DMS53 (cell line): ENCODE measurements at places on chromosomes 6 and 20.

GRCh38 chr6:106339334-106340029 is 13.9 kb upstream of the ATG5 start:
- DNase-seq = peak; percentile 79

- DNase-seq = no peak
Measured at GRCh38 chr6:144248476-144249301, 36.4 kb upstream of the UTRN start.

- peak; percentile 48 for DNase-seq
Measured at GRCh38 chr6:110813338-110814101, 1.7 kb downstream of the CDK19 start.

DNA sequence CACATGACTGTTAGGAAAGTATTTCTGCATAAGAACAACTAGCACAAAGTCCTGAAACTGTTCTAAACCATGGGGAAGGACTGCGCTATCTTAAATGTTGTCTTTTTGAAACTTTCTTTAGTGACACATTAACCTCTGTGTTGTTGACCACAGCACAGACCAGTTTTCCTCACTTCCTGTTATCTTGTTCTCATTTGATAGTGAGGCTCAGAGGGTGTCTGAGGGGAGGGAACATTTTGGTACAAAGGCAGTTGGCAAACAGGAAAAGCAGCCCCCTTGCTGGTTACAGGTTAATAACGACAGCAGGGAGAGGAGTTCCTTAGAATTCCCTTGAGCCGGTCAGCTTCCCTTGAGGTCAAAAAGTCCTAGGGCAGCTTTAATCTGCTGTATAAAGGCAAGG is 143.5 kb upstream of the BMP2 start:
- no peak for DNase-seq

DNA sequence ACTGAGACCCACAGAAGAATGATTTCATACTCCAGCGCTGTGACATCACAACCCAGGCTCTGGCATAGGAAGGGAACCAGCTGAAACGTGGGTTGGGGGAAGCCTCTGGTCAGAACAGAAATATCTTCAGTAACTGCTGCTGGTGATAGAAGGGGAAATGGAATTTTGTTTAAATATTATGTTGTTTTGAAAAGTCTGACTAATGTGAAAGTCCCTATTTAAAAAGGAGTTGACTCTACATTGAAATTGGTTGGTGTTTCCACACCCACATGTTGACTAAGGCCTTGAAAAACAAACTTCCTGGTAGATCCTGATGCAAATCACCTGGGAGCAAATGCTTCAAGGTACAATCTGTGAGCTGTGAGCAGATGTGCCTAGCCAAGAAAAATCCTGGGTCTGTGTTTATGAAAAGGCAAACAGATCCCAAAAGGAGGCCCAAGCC is 24.5 kb upstream of the TCP11 start:
- peak; percentile 88 for DNase-seq

DNA sequence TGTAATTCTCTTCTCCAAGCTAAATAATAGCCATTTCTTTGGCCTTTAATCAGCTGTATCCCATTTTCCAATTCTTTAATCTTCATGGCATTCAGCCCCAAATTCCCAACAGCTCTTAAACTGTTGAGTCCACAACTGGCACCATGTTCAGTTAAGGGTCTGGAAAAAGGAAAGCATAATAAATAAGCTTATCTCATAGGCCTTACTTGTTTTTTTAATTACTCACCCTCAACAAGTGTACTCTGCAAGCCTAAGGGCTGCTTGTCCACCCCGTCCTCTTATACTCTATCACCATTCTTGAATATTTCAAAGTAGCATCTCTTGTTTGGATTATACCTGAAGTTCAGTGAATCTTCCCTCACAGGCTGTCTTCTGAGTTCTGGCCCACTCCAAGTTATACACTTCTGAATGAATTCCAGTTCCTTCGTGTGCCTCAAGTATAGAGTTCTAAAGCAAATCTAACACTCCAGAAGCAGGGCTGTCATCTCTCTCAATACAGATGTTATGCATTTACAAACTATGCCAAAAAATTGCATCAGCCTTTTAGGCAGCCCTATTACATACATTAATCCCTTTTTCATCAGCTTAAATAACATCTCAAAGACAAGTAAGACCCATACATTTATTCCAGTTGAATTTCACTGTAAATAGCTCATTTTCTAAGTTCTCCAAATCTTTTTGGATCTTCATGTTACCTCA is 98.7 kb downstream of the COL21A1 start:
- no peak for DNase-seq

DNA sequence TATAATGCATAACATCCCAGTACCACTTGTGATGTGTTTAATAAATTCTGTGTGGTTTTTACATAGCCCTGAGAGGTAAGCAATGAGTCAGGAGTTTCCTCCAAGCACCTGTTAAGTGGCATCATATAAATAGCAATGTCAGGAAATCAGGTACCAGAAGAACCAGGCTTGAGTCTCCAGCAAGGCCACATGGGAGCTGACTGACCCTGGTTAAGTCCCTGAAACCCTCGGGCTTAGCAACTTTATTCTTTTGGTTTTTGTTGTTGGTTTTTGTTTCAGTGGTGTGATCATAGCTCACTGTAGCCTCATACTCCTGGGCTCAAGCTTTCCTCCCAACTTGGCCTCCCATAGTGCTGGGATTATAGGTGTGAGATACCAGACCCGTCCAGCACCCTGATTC is 70.0 kb downstream of the PTPRT start:
- no peak for DNase-seq

DNA sequence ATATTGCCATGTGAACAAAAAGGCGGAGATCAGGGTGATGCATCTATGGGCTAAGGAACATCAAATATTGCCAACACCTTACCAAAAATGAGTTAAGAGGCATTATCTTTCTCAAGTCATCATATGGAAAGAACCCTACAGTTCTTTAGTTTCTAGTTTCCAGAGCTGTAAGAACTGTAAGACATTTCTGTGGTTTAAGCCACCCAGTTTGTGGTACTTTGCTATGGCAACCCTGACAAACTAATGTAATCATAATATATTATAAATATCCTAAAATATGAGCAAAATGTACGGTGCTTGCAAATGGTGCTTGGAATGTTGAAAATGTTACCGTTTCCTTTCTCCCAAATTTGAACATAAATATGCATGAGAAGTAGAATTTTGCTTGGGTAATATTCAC is 349.6 kb downstream of the PHF3 start:
- DNase-seq = no peak

DNA sequence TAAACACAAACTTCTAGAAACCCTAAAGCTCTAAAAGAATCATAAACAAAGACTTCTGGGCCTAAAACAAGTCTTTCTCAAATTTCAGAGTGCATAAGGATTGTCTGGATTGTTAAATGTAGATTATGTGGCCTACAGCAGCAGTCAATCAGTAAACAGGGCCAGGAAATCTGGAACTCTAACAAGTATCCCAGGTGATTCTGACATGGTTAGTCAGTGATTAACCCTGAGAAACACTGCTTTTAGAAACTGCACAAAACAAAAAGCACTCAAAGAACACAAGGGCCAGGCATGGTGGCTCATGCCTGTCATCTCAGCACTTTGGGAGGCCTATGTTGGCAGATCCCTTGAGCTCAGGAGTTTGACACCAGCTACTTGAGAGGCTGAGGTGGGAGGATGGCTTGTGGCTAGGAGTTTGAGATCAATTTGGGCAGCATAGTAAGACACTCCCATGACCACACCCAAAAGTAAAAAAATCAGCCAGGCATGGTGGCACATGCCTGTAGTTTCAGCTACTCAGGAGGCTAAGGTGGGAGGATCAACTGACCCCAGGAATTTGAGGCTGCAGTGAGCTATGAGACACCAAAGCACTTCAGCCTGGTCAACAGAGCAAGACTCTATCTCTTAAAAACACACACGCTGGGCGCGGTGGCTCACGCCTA is 5.9 kb downstream of the MED20 start:
- DNase-seq = no peak

DNA sequence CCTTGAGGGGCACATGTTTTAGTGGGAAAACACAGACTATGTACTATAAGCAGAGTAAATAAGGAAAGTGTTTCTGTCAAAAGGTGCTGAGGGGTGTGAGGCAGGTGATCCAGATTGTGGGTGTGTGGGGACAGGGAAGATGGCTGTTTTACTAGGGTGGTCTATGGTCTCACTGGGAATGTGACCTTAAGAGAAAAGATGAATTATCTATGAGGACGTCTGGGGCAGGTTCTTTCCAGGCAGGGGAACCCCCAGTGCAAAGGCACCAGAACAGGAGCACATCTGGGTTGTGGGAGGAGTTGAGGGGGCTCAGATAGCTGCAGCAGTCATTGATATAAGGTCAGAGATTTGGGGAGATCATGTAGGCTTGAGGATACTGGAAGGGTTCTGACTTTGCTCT is 18.2 kb upstream of the POLR1H start:
- no peak for DNase-seq

- DNase-seq = no peak
Measured at GRCh38 chr6:69812746-69813427, 16.1 kb upstream of the LMBRD1 start.

DNA sequence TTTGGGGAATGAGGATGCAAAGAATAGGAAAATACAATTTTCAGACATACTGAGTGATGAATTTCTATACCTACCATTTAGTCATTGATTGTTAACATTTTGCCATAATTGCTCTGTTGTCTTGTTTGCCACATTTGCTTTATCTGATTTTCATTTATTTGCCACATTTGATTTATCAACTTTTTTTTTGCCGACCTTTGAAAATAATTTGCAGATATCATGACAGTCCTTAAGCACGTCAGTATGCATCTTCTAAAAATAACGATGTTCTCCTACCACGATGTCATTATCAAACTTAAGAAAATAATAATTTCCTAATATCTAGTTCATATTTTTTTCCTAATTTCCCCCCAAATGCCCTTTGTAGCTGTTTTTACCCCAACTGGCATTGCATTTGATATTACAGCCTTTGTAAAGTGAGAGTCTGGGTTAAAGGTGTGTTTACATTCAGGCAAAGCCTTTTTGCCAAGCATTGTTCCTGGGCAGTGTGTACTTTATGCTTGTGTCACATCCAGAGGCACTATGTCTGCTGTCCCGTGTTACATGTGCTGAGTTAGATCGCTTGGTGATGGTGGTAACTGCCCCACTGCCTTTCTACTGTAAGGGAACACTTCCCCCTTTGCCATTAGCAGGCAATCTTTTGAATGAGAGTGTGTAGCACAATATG is 26.4 kb downstream of the SEC23B start:
- DNase-seq = no peak

DNA sequence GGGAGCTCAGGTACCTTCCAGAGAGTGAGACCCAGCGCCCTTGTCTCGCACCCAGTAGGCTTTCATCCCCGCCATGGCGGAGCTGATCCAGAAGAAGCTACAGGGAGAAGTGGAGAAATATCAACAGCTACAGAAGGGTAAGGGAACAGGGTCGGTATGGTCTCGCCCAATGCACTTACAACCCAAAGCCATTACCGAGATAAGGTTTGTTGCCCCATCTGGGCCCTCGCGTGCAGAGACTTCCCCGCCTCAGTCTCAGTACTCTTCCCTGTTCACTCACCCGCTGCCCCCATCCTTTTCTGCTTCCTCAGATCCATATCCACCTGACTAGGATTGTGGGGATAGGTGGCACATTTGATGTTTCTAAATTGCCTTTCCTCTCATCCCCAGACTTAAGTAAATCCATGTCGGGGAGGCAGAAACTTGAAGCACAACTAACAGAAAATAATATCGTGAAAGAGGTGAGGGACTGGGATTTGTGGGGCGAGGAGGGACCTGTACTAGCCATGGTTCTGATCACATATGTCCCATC is 449 bp downstream of the PFDN6 start:
- DNase-seq = peak; percentile 53
